ENCODE measurements at places on chromosomes 3 and 15. TPM values are rescaled to one million over a fixed set of nuclear protein-coding genes. Genes with fewer than 3 reads are reported as not detected.
A peak's percentile ranks its signal among the peaks of the same experiment; 100 is the strongest.

- DNase-seq: no peak
These were observed 73.5 kb upstream of the SCN5A start for GRCh38 chr3:38722781-38723568.

DNA sequence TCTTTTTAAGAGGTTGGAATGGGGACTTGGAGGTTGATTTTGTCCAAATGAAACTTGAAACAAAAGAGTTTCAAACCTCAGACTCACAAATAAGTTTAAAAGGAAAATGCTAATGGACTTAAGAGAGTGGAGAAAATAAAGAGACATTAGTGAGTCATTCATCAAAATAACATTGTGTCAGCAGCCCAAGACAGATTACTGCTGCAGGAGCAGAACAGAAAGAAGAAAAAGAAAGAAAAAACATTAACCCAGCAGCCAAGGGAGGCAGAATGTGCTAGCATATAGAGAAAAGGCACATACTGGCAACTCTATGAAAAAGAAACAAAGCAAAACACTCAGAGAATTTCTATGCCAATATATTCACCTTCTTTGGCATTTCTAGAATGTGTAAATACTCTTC lies 42.6 kb downstream of the ADAMTS9 start:
- DNase-seq: no peak

DNA sequence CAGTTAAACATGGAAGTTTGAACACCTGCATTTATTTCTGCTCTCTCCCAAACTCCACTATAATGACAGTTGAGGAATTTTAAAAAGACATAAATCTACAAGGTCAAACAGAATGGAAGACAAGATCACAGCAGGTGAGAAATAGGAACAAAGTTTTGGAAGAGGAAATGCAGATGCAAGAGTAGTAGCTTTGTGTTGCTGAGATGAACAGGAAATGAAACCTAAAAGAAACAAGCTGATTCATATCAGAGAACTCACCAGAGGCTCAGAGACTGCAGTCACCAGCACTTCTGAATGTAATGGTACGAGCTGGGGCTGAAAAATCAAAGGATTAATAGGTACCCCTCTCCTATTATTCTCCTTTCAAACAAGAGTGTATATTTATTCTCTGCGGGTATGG lies 459.9 kb downstream of the RAP2B start:
- DNase-seq: peak; percentile 33

DNA sequence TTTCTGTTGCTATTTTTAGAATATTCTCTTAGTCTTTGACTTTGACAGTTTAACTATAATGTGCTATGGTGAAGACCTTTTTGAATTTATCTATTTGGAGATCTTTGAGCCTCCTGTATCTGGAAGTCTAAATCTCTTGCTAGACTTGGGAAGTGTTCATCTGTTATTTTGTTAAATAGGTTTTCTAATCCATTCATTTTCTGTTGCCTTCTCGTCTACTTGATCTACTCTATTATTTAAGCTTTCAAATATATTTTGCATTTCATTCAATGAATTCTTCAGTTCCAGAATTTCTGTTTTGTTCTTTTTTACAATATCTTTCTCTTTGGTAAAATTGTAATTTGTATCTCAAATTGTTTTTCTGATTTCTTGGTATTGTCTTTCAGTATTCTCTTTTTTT lies 47.8 kb downstream of the LEKR1 start:
- no peak for DNase-seq

LMCD1 gene
- 0.94 TPM for total RNA-seq

GRCh38 chr15:61133361-61133760 lies 95.7 kb downstream of the RORA start:
- DNase-seq: no peak

GRCh38 chr3:52032702-52033408 lies 23.5 kb downstream of the DUSP7 start:
- no peak for DNase-seq

DNA sequence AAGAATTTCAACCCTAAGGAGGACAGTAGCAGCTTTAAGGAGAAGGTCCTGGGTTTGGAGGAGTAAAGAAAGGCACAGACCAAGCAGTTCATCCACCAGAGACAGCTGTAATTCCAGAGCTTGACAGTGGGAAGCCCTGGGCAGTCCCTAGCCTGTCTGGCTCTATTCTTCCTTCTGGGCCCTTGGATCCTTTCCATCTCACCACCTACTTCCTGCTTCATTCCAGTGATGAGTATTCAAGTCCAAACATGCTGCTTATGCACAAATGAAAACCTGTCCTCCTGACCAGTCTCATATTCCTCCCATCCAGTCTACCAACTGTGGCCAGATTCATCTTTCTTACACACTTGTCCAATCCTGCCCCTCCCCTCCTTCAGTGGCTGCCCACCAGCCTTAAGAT lies 171.4 kb downstream of the CNTN3 start:
- no peak for DNase-seq

GRCh38 chr3:64884536-64884935 lies 196.7 kb upstream of the ADAMTS9 start:
- DNase-seq: no peak

- DNase-seq: no peak
These were observed 66.2 kb downstream of the ST3GAL6 start for GRCh38 chr3:98829246-98829832.

DNA sequence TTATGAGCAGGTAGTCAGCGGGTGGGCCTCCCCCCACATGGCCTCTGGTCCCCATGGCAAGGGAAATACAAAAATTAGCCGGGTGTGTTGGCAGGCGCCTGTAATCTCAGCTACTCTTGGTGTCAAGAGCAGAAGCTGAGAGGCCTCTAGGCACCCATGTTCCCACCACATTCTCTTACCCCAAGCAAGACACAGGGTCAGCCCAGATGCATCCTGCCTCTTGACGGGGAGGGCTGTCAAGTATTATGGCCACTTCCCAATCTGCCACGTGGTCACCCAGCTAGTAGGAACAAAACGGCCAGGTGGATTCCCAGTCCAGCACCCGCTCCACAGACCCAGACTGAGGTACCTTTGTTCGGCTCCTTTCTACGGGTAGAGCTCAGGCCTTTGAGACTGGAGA lies 16.2 kb upstream of the SLC6A6 start:
- no peak for DNase-seq

GRCh38 chr3:123652342-123652984 lies 67.6 kb upstream of the HACD2 start:
- DNase-seq: peak; percentile 63

- no peak for DNase-seq
These were observed 10.2 kb upstream of the TMEM45A start for GRCh38 chr3:100482176-100482575.

GRCh38 chr15:55197362-55197705 lies 593 bp upstream of the RSL24D1 start:
- no peak for DNase-seq

THSD4 gene
- not detected for total RNA-seq

DGKG gene
- 0.98 TPM for total RNA-seq

PARP15 gene
- total RNA-seq: 5.1 TPM

DNA sequence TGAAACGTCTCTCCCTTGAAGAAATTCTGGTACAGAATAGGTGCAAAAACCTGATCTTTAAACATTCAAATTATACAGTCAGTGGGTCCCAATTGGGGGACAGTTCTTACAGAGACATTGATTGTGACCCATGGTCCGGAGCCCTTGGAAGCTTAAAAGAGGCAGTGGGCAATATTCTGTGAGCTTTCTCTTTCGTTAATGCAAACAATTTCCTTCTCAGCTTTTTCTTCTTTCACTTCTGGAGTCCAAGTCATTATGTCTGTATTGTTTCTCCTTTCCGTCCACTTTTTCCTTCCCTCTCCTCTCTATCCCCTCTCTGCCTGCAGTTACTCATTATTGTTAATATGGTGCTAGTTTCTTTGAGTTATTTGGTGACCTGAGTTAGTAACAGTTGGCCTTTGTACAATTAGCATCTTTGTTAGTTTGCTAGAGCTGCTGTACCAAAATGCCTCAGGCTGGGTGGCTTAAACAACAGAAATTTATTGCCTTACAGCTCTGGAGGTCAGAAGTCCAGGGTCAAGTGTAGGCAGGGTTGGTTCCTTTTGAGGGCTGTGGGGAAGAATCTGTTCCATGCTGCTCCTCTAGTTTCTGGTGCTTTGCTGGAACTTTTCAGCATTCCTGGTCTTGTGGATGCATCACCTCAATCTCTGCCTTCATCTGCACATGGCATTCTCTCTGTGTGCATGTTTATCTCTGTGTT lies 102.6 kb downstream of the GMPS start:
- no peak for DNase-seq

- DNase-seq: no peak
These were observed 65.7 kb downstream of the NLGN1 start for GRCh38 chr3:173463250-173463649.

PLAAT1 gene
- total RNA-seq: not detected

MESP2 gene
- total RNA-seq: not detected

- no peak for DNase-seq
These were observed 1.8 kb downstream of the GSK3B start for GRCh38 chr3:120092474-120092873.

All from activated naive CD4-positive, alpha-beta T cell treated with anti-CD3 and anti-CD28 coated beads for 36 hours (primary cell).